Activated effector memory CD4-positive, alpha-beta T cell treated with Interleukin-2 at 50 U/mL for 16 hours (primary cell): ENCODE measurements at places on chromosomes 12 and 14.

DNA sequence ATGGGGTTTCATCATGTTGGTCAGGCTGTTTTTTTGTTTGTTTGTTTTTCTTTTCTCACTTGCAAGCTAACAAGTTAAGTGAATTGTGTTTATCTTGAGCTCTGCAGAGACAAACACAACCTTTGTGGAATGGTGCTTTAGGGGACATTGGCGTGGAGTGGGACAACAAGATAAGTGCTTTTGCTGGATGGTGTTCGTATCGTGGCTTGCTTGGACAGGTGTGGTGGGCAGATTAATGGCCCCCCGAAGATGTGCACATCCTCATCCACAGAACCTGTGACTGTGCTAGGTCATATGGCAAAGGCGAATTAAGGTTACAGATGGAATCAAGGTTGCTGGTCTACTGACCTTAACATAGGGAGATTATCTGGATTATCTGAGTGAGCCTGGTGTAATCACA is 7.0 kb downstream of the MLXIP start:
- no peak for DNase-seq

- DNase-seq, result no peak
Observed at GRCh38 chr12:29794862-29795261, 11.1 kb upstream of the TMTC1 start.

DNA sequence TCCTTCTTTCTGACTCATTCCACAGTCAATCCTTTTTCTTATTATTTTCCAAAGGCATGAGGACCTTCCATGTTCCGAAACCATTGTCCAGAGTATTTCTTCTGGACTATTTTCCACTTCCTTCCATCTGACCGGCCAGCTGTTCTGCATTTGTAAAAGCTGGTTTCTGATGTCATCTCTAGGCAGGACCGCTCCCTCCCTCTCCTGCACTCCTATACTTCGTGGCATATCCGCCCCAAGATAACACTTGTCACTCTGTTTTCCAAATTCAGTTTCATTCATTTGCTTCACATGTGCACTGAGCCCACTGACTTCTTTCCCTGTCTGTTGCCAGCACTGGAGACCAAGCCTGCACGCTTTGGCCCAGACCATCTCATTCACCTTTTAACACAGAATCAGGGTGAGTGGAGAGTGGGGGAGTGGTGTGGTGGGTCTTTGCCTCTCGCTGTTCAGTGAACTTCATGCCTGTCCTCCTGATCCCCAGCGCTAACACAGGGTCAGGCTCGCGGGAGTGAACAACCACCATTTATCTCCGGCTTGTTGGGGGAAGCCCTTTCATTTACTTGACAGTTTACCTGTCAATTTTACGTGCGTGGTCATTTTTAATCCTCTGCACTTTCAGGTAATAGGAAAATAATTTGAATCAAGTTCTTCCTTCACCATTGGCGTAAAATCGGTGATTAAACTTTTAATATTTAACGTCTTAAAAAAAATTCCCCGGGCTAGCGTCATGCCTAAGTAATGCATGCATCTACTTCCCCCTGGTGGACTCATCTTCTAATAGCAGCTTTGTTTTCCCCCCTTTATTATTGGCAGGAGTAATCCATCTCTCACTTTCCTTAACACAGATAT is 52.5 kb downstream of the C12orf75 start:
- no peak for DNase-seq

- no peak for DNase-seq
Observed at GRCh38 chr12:54431911-54432814, 13.1 kb upstream of the ITGA5 start.

- DNase-seq, result no peak
Observed at GRCh38 chr12:113097716-113098440, 37.7 kb downstream of the RASAL1 start.

DNA sequence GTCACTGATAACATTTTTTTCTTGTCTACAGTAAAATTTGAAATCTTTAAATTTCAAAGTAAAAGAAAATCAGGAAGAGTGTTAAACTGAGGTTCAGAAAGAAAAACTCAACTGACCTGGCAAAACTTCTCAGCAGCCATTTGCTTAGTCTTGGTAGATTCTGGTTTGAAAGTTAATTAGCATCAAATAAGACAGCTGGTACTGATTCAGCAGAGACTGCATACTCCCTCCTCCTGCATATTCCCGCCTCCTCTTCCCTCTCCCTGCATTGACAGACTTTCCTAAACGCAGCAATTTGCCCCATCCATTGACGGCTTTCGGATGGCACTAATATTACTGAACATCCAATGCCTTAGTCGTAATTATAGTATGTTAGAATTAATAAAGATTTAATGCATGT is 520.8 kb downstream of the FLRT2 start:
- no peak for DNase-seq

- DNase-seq, result no peak
Observed at GRCh38 chr14:95679148-95679815, 6.9 kb upstream of the TCL1B start.

DNA sequence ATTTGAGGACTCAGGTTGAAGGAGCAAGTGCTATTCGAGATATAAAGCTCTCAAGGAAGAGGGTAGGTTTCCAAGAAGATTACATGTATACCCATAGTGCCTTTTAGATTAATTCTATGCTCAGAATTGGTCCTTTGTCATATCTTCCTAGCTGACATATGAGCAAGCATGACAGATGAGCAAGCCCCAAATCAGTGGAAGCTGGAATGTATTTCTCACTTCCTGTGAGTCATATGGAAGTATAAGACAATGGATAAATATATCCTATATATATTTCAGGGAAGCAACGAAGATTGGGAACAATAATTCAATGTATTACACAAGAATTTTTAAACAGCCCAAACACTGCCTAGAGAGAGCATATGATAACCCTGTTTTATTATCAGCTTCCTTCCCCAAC is 674.1 kb upstream of the ATXN7L3B start:
- no peak for DNase-seq

- no peak for DNase-seq
Observed at GRCh38 chr12:14408208-14408607, 42.7 kb downstream of the ATF7IP start.

DNA sequence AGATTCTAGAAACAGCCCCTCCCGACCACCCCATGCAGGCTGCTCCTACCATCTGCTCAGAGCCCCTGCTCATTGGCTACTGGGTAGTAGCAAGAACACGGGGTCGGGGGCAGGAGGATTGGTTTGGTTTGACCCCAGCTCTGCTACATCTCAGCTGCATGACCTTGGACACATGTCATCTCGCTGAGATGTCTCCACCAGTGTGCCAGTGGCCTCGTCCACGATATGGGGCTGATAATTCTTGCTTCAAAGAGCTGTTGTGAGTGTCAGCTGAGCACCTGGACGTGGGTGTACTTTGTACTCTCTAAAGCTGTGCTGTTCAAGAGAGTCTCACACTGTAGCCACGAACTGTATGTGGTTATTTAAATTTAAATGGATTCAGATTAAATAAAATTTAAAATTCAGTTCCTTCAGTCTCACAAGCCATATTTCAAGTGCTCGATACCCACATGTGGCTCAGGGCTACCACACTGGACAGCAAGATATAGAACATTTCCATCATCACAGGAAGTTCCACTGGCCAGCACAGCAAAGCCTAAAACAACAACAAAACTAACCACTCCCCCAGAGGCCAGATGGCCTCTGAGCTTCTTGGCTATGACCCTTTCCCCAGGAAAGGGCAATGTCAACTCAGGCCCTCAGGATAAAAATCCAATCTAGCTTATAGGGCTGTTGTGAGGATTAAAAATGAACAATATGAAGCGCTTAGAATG is 18.6 kb downstream of the LTBP2 start:
- no peak for DNase-seq

DNA sequence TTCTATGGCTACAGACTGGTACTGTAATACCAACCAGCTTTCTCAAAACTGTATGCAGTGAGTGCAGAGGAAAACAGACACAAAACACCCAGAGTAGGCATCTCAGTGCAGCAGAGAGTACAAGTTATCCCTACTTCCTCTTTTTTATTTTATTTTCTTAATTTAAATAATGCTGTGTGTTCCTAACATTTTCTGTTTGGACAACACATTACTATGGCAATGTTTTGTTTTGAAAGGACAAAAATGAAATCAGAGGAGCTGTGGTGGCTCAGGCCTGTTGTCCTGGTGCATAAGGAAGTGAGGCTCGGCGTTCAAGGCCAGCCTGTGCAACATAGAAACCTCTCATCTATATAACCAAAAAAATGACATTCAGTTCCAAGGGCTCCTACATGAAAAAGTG is 33.7 kb upstream of the SELPLG start:
- no peak for DNase-seq

- no peak for DNase-seq
Observed at GRCh38 chr12:117234441-117234840, 44.2 kb upstream of the FBXO21 start.

DNA sequence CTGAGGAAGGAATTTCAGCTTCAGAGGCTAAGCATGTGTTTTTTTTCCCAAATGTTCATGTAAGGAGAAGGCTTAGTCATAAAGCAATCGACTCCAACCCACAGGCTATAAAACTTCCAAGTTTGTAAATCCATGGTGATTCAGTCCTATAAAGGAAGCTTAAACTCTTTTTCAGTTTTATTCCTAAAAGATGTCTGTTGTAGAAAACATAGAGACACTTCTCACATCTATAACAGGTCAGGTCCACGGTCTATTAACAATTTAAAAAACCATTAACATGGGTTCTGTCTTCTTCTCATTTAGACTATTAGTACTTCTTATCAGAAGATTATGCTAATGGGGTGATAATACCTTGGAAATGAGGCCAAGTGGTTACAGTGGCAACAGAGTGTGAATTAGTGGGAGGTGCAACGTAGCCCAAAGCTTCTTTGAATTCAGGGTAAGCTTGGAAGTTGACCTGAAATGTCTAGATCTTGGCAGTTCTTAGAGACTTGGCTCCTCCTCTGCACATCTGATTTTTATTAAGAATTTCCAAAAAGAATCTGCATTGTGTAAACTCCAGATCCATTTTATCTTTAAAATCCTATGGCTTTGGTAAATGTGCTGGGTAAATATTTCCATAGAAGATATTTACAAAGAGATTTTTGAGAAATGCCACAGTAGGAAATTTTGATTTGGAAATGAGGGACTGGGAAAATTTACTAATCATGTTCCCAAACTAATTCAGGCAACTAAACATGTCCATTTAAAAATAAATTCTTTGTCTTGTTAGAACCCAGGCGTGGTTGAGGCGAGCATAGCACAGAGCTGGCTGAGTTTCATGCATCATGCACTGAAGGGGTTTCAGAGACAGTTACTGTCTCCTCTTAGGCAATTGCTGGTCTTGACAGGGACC is 86.4 kb downstream of the EML1 start:
- DNase-seq, result no peak

DNA sequence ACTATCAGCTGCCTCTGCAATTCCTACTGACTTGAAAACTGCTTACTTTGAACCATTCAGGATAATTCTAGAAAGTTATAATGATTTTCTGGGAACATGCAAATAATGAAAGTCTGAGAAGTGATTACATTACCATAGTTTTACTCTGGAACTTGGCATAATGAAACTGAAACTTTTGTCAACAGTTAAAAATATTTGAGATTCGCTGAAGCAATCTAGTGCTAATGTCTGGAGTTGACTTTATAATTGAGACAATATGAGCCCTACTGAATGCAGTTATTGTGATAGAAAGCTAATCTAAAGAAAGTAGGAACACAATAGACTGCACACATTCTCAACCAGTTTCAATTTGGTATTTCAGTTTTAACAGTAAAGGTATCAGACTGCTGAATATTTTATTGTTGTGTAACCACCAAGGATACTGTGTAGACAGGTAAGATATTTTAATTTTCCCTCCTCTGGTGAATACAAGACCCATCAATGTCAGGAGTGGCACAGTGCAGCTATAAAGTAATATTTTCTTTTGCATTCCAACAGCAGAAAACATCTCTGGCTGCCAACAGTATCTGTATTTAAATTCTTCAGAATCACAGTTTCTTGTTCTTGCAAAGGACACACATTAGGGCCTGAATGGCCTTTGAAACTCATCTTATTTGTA is 483.5 kb downstream of the ATP23 start:
- no peak for DNase-seq

- DNase-seq, result no peak
Observed at GRCh38 chr12:126512916-126513913, 1448.0 kb downstream of the AACS start.

GRCh38 chr14:69651664-69652063 is 40.3 kb downstream of the SUSD6 start:
- no peak for DNase-seq

DNA sequence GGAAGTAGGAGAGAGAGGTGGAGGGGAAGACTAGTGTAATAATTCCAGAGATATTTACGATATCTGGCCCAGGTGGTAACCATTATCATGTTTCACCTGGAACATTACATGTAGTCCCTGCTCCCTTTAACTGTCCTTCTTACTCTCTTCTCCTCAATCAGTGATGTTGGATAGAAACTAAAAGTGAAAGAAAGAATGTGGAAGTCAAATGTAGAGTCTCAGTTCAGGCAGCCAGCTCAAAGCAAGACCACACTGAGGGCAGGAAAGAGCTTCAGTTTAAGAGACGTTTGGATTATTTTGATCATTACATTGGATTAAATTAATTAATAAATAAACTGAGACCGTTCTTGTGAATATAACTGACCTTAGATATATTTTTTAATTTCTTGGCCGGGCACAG is 594.4 kb downstream of the FLRT2 start:
- DNase-seq, result no peak

DNA sequence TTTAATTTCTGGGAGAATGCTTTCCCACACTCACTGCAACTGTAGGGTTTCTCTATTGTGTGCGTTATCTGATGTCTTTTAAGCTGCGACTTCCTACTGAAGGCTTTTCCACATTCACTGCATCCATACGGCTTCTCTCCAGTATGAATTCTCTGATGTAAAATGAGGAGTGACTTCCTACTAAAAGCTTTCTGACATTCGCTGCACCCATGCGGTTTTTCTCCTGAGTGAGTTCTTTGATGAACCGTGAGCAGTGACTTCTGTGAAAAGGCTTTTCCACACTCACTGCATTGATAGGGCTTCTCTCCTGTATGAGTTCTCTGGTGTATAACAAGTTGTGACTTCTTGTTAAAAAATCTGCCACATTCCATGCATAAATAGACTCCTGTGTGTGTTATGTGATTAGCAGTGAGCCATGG is 29.7 kb downstream of the ZNF605 start:
- no peak for DNase-seq

- DNase-seq, result no peak
Observed at GRCh38 chr12:59643550-59643949, 47.7 kb downstream of the SLC16A7 start.

DNA sequence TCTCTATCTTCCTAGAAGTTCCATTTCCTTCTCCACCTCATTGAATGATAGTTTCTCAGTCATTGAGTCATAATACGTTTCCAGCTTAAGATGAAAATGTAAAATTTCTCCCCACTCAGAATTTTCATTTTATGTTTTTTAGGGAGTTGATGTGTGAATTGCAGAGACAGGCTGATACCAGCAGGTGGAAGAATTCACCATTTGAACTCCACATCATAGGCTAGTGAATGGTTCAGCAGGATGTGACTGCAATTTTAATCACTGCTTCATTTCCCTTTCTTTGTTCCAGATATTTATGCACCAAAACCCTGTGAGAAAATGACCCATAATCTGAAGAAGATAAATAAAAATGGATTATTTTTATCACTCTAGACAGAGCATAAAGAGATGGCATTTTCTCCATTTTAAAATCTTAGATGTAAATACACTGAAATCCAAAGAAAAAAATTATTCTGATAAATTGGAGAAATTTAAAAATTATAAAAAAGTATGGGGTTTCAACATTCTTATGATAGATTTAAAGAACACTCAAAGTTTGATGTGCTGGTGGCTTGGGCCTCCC is 10.6 kb upstream of the PYGL start:
- DNase-seq, result no peak
